Activated T-cell treated with anti-CD3 and anti-CD28 coated beads for 48 hours (primary cell): ENCODE measurements at places on chromosomes 13 and 19.

- no peak for DNase-seq
These were observed 92.7 kb downstream of the ATP11A start for GRCh38 chr13:112782429-112783010.

DNA sequence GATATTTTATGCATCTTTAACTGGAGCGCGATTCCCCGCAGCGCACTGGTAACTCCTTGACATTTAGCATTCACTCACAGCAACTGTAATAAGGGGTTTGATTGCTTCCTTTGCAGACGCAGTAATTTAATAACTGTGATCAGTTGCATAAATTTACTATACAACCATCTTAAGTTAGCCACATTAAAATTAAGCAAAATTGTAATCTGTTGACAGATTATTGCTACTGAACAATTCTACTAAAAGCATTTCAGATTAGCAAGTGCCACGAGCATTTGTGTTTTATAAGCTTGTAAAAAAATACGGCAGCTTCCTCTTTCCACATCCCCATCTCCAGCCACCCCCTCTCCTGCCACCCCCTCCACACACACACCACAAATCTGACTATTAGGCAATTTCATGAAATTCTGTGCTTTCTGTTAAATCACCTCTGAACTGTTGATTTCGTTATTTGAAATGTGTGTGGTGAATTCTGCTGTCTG lies 44.4 kb downstream of the TSHZ3 start:
- DNase-seq, result no peak

- no peak for DNase-seq
These were observed 853.8 kb upstream of the MIR17HG start for GRCh38 chr13:90493667-90494066.

DNA sequence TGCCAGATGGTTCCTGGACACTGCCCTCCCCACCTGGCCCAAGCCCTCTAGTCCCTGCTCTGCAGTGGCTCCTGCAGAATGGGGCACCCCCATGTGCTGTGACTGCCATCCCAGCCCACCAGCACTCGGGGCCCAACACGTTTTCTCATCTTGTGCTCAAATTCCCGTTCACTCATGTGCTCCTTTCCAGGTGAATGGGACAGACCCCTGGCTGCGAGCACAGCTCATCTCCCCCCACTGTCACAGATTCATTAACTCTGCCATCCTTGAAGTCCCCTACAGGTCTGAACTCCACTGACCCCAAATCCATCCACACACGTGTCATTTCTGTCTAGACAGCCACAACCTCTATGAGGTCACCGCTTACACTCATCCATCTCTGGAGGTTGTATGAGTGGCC lies 23.6 kb downstream of the TUBA3C start:
- no peak for DNase-seq

DNA sequence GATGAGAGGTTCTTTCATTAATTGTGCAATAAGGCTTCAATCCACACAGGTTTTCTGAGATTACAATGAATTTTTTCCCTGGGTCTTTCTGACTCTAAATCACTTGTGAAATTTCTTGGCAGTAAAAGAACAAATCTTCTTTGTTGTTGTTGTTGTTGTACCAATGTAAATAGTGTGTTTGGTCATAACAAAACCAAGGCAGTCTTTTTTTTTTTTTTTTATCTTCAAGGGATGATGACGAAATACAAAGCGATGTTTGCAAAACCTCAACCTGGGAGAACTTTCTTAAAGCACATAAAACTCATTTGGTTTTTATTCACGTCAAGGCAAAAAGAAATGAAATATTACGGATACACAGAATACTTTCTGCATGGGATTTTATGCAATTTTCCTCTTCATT lies 462.0 kb downstream of the LIG4 start:
- DNase-seq, result no peak

DNA sequence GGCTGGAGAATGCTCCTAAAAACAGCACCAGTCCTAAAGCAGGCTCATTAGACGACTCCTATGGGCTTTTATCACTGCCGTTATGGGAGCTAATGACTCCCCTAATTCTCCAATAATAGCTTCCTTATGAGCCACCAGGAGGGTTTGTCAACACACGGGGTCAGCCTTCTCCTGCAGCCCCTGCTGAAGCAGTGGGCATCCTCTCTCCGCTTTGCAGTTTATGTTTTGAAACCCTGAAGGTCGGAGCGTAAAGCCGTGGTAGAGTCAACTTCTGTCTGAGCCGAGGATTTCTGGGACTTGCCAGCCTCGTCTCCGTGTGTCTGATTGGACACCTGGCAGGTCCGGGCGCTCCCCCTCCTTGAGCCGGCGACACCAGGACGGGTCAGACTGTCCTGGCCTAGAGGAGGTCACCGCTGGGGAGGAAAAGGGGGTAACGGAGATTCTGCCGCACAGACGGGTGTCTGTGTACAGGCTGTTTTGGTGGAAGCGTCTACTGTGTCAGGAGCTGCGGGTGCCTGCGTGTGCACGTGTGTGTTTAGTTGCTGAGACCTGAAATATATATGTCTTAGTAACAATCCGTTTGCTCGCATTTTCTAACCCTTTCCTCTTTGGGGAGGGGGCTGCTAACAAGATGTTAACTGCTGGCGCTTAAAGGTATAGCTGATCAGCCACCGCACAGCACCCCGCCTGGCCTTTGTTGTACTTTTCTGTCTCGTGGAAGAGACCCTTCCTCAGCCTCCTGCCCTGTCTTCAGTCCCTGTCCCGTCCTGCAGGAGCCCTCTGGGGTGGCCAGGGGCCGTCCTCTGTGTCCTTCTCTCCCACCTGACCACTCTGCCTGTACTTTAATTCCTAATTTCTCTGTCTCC lies 1.9 kb downstream of the KDM4B start:
- DNase-seq, result no peak

- DNase-seq, result no peak
These were observed 971 bp downstream of the FOSB start for GRCh38 chr19:45468803-45469131.

- DNase-seq, result no peak
These were observed 27.8 kb upstream of the TM9SF2 start for GRCh38 chr13:99473515-99473914.

DNA sequence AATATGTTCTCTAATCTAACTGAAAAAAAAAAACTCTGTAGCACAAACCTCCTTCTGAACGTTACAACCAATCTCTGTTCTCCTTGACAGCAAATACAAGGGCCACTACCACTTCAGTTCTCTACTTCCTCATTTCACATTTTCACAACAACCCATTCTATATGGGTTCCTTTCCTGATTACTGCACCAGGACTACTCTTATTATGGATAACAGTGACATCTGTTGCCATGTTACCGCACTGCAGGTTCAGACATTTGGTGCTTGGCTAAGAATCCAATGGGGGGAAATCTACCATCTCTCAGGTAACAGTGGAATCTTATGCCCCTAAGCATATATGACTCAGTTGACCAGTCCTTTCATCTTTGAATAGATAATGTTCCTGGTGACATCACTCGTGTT lies 11.6 kb upstream of the FPR3 start:
- no peak for DNase-seq

GRCh38 chr13:113547238-113547971 lies 37.1 kb upstream of the TFDP1 start:
- DNase-seq, result no peak

GRCh38 chr13:109789262-109789661 lies 2.9 kb upstream of the IRS2 start:
- DNase-seq, result no peak

- DNase-seq, result no peak
These were observed 35.8 kb upstream of the OLFM2 start for GRCh38 chr19:9972103-9972502.

DNA sequence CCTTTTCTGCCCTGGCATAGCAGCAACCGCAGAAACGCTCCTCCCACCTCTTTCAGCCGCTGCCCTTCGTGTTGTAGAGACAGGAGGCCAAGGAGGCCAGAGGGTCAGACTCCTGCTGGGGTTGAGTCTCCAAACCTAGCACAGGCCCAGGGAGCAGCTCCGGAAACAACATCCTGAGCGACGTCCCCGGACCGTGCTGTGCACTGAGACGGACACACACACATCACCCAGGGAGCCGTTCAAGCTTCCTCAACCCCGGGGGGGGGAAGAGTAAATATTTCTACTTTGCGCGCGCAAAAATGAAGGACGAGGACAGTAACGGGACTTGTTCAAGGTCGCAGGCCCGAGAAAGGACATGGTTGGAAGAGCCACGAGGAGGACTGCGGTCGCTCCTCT lies 657 bp downstream of the ZNF550 start:
- no peak for DNase-seq

GRCh38 chr19:4174213-4174894 lies 8.0 kb downstream of the SIRT6 start:
- no peak for DNase-seq

- DNase-seq, result no peak
These were observed 30.1 kb downstream of the RDH8 start for GRCh38 chr19:10043286-10043927.

- DNase-seq, result peak; percentile 18
These were observed 15.3 kb downstream of the RAB3D start for GRCh38 chr19:11324079-11324661.

DNA sequence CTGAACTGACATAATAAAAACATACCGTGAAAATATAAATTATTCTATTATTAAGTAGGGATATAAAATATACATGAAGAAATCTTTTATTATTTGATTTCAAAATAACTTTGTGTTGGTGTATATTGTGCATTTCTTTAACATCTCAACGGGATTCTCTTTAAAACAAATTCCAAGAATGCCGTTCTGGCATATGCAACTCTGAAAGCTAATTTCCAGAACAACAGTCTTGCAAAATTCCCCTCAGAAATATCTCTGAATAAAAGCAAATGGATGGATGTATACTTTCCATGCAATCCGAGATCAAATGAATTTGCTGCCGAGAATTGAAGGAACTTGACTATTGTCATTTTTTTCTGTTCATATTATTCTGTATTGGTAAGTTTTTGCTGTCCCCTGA lies 1579.8 kb downstream of the PCDH9 start:
- no peak for DNase-seq
